ENCODE measurements at places on chromosomes 6 and 20.

DNA sequence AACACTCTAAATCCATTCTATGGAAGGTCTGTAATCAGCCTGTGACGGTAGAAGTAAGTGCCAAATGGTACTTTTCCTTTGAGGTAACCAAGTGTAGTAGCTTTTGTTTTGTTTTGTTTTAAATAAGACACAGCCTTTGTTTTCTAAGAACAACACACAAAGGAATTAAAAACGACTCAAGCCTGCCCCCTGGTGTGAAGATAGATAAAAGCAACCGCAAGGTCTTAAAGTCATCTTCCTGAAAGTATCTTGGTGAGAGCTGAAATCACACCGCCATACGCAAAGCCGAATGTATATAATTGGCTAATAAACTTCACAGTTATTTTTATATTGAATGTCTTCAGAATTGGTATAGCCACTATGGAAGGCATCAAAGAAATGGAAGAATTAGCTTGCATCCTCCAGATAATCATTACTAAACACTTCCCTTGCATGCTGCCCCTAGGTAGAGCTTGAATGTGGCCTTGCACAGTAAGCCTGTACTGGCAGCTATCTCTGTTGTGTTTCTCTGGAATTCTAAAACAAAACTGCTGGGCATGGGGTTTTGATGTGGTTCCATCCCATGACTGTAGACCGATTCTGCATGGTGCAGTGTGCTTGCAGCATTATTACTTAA, 95.6 kb downstream of the LAMP5 start:
- no peak for DNase-seq

- peak; percentile 66 for DNase-seq
Observed at GRCh38 chr20:43949741-43950618, 35.3 kb downstream of the TOX2 start.

DNA sequence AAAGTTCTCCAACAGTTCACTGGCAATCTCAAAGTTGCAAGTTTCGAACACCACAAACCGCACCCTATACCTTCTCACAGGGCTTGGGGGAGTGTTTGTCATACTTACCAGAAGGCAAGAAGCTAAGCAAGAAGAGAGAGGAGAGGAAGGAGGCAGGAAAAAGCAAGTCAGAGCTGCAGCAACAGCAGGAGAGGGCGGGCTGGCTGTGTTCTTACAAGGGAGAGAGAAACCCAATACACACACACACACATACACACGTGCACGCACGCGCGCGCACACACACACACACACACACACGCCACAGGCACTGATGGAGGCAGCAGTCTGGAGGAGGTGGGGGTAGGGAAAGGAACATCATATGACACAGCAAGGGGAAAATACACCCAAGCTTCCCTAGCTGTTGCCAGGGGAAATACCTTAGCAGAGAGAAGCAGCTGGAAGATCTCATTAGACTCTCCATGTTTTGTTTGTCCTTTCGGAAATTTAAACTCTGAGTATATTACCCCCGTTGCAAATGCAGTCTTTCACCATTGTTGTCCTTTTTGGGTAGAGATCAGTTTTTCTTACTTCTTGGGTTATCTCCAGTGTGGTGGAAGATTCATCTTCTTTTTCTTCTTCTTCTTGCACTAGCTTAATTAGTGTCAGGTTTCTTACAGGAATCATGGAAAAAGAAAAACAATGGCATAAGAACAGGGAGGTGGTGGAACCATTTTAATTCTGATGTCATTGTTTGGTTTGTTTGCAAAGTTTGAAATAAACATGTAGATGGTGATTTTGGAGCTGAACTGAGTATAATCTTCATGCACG, at the start of gene TXLNB:
Gene TXLNB, minus strand, starts transcription at position 186 of the 807 bp plus-strand sequence. CDS start 3,099 bp downstream, outside the sequence.
- DNase-seq: peak; percentile 85

GRCh38 chr20:63976980-63977738, 2.3 kb downstream of the SAMD10 start:
- no peak for DNase-seq

GRCh38 chr6:154569156-154569862, 58.8 kb upstream of the CNKSR3 start:
- no peak for DNase-seq

DNA sequence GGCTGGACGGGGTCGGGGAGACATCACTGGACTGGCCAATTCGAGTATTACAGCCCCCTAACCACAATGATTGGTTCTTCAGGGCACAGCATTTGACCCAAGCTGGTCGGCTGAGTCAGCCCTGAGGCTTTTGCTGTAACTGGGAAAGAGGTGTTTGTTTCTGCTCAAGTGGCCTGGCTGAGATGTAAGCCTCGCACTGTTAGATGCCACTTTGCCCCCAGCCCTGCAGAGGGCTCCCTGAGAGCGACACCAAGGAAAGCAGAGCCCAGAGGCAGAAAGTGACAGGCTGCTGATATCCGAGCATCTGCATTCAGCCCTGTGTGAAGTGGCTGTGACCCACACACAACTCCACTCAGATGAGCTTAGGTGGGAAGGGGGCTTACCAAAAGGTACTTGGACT, 19.4 kb downstream of the ERGIC3 start:
- peak; percentile 12 for DNase-seq

- no peak for DNase-seq
Observed at GRCh38 chr6:145332011-145332410, 403.3 kb downstream of the EPM2A start.

DNA sequence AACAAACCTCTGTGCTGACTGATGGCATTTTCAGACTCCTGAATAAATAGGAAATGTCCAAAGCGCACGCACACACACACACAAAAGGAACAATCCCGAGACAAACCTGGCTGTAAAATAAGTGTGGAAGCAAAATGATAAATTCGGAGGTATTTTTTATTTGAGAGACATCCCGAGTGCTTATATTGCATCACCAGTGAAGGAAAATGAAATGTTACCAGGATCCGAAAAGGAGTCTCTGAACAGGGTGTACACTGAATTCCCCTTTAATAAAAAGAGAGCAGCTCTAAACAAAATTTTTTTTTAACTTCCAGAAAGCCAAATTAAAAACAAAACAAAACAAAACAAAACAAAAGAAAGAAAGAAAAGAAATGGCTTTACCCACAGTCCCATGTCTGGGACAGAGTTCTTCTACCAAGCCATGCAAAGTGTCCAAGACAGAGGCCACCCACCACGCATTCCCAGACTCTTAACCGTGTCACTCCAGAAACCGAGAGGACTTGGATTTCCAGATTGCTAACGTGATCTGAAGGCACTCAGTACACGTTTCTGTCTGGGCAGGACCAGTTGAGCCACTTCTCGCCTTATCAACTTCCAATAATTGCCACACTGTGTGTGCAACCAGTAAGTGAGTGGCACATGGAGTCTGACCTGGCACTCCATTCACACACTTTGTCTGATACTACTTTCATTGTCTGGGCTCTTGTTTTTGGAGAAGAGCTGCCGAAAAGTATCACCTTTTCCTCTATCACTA, 817 bp downstream of the ME1 start:
- no peak for DNase-seq

GRCh38 chr6:14361297-14361696, 243.7 kb downstream of the CD83 start:
- no peak for DNase-seq

- no peak for DNase-seq
Observed at GRCh38 chr6:55963301-55963700, 87.9 kb upstream of the BMP5 start.

GRCh38 chr6:125307964-125308615, 6.3 kb upstream of the HDDC2 start:
- no peak for DNase-seq

DNA sequence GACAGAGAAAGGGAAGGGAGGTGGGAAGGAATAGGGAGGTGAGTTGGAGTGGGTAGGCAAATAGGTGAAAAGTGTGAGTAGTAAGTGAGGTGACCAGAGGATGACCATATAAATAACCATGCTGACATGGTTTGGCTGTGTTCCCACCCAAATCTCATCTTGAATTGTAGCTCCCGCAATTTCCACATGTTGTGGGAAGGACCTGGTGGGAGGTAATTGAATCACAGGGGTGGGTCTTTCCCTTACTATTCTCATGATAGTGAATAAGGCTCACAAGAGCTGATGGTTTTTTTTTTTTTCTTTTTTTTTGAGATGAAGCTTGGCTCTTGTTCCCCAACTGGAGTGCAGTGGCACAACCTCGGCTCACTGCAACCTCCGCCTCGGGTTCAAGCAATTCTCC, 21.5 kb upstream of the SMIM13 start:
- no peak for DNase-seq

DNA sequence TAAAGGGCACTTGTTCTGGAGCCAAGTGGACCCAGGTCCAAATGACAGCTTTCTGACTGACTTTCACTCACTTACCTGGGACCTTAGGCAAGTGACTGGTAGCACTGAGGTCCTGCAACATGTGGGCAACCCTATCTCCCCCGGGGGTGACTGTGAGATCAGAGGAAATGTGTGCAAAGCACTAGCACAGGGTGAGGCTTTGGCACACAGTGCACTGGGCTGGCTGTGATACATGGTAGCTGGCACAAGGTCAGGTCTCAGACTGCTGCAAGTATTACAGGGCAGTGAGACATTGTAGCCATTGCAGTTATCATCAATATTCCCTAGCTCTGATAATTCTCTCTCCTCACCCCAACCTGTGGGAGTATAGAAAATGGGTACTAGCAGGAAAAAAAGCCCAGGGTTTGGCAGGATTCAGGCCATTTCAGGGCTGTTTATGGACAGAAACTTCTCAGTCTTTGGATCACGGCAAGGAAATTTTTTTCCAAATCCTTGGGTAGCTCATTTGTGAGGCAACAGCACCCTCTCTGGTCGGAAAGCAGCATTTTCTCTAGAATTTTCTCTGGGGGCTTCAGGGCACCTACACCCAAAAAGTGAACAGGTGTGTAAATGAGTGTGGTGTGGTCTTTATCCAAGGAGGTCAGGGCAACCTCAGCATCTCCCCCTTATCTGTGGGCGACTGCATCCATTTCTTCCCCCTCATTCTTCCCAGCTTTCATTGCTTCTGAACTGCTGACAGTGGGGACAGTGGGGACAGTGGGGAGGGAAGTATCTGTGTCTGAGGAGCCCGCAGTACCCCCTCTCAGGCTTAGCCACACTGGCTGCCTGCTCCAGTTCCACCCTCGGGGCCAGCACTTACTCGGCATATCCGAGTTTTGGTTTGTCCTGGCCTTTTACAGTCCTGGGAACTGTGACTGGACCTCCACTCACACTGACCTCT, 148.7 kb upstream of the PHACTR3 start:
- no peak for DNase-seq

DNA sequence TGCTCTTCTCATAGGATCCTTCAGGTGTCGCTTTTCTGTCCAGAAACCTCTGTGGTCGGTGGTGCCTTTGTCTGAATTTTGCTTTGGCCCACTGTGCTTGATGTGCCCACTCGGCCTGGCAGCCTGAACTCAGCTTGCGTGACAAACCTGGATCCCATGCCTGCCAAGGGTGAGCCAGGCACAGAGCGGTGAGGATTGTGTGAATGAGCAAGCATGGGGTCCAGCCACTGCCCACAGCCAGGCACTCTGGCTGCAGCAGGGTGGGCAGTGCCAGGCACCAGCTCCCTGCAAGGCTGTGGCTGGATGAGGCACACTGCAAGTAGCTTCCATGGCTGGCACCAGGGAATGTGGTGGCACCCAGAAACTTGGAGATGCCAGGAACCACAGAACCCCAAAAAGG, 110.3 kb downstream of the THEMIS start:
- DNase-seq: no peak

GRCh38 chr6:27140999-27141528, 106.4 kb upstream of the PRSS16 start:
- DNase-seq: no peak

DNA sequence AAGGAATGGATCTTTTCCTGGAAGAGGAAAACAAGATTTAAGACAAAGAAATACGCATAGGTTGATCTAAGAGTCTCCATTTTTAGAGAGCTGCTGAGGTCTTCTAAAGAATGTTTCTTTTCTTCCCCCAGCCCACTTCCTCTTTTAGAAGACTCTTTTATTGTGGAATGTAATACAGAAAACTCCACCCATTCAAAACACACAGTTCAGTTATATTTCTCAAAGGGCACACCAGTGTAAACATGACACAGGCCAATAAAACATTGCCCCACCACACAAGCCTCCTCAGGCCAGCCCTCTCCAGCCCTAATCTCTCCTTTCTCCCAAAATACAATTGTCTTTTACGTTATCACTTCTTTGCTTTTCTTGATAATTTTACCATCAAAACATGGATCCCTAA, 42.8 kb downstream of the SLC35B3 start:
- no peak for DNase-seq

DNA sequence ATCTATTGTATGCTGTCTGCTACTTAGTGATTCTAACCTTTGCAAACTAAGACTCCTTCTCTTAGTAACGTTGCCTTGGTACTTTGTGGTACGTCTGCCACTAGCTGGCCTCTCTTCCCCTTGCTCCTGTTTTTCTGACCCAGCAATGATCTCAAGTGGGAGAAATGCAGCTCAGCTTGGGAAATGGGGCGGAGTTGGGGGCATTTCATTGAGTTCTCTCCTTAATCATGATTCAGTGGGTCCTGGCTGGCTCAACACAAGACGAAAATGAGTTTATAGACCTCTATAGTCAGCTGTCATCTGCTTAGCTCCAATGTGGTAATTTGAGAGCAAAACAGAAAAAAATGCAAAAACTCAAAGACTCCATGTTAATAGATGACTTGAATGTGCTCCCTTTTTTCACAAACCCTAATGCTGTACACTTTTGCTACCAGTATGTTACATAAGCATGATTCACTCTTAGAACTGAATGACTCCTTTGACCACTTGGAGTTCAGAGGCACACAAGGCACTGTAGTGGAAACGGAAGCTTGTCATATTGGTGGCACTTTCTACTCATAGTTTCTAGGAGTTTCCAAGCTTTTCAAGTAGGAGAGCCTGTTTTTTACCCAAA, 55.3 kb upstream of the SOX4 start:
- DNase-seq: no peak

DNA sequence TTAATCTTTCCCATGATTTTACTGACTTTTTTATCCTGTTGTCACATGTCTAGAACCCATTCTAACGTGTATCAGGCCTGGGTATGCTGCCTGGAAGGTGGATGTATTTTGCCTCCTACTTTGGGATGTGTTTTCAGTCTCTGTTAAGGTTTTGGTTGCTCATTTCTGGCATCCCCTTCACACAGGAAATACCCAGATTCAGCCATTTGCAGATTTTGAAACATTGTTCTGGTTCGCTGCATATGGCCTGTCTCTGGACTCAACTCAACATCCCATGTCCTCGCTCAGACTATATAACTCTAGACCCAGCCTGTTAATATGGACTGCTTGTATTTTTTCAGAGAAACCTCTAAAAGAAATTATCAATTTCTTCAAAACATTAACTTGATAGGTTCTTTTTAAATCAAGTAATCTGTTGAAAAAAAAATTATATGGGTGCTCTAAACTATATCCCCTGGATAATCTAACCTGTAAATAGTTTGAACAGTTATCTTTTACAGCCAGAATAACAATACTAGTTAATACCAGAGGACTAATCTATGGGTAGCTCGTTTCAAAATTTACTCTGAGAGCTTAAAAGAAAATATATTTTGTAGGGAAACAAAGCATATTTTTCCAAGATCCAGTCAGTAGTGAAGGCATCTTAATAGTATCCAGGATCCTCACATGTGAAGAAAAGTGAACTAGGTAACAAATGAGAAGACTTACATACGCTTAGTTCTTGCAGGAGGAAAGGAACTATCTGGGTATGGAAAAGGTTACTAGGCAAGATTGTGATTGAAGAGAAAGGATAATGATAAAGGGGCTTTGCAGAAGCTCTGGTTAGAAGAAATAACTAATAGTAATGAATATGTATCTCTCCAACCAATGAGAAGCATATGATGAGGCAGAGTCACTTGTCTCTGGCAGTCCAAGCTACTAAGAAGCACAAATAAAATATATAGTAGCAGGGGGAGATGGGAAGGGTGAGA, 23.4 kb upstream of the HLA-DQB1 start:
- DNase-seq: no peak

GRCh38 chr20:64191002-64191401, 26.8 kb downstream of the MYT1 start:
- no peak for DNase-seq

- peak; percentile 14 for DNase-seq
Observed at GRCh38 chr6:141077355-141078333, 1055.1 kb upstream of the GJE1 start.

All from activated naive CD8-positive, alpha-beta T cell treated with anti-CD3 and anti-CD28 coated beads for 36 hours (primary cell).